Thyroid gland (tissue), 4 donors: ENCODE measurements at places on chromosomes 7 and 10. TPM values are rescaled to one million over a fixed set of nuclear protein-coding genes. Genes with fewer than 3 reads are reported as not detected.

LBX1 gene
- not detected for total RNA-seq

DNA sequence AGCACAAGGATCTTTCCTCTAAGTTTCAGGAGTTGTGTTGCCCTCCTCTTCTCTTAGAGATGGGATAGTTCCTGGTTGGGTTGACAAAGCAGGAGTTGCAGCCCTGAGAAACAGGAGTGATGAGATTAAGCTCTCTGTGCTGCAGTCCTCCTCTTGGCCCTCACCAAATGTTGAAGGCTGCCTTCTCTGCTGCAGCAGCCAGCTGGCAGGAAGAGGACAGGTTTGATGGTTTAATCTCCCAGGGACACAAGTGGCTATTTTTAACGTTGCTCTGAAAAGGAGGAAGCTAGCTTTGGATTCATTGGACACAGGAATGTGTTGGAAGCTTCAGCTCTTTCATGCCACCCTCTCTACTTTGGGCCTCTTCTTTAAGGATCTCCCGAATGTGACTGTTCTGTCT is 9.4 kb downstream of the STRIP2 start:
- no peak for DNase-seq

DNA sequence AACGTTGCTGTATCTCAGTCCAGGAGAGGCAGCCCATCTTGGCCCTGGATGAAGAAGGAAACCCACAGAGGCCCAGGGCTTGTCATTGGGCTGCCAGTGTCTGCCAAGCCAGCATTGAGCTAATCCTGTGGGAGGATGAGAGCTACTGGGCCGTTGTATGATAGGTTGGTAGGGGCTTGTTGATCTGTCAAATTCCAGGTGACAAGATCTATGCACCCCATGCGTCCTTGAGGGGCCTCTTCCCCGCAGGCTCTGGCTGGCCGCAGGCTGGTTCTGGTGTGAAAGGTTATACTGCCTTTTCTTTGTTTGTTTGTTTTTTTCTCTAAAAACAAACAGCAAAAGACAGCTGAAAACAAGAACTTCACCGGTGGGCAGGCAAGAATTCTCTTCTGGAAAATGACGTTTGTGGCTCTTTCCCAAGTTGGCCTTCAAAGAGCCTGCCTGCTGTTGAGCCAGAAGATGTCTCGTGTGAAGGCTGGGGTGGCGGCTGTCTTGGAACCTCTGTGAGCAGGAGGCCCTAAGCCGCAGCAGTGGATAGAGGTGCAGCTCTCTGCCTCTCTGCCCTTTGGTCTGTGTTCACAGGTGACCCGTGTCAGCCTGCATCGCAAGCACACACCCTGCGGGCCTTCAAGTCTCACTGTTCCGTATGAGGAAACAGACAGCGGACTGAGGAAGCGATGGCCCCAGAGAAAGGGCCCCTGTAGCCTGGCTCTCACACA is 23.3 kb downstream of the CYP17A1 start:
- no peak for DNase-seq

GRCh38 chr10:80856186-80856585 is 318.5 kb downstream of the SH2D4B start:
- DNase-seq, result no peak

MMRN2 gene
- 30.8 TPM for total RNA-seq

GRCh38 chr10:97631098-97631497 is 2.2 kb downstream of the MORN4 start:
- no peak for DNase-seq

RNF133 gene
- 1.1 TPM for total RNA-seq

CCDC6 gene
- total RNA-seq, result 79.3 TPM
